ENCODE measurements at places on chromosomes 16 and 17.

DNA sequence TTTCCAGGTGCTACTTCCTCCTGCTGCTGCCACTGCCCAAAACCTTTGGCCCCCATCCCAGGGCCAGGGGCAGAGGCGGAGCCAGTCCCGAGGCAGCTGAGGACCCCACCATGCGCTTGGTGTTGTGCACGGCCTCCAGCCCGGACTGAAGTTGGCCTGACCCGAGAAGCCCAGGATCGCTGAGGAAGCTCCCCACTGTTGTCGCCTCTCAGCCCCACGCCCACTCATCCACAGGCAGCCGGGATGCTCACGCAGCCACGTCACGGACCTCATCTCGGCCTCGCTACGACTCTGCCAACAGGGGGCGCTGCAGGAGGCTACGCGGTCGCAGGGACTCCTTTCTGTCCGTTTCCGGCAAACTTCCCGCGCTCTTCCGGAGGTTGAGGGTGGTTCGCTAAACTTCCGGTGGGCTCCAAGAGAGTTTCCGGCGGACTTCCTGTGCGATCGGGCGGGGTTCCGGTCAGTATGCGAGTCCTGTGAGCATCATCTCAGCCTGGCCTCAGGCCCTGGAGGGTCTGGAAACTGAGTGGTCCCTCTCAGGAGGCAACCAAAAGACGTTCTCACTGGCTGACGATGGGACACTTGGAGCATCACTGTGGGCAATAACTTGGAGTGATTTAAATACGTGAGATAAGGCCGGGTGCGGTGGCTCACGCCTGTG, 12.4 kb downstream of the ZG16B start:
- peak; percentile 51 for DNase-seq

DNA sequence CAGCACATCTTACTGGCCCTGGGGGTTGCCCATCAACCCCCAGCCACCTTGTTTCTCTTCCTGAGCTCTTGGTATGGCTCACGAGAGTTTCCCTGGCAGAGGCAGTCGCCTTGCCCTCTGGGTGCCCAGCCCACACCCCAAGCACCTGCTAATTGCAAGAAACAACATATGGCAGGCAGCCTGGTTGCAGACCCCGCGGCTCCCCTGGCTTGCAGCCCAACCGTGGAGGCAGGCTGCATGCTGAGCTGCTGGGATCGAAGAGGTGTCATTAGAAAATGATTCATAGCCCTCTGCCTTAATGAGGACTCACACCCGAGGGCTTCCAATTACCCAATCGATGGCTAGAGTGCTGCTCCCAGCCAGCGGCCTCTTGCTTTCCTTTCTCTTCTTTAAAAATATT, 115.7 kb downstream of the TMEM114 start:
- no peak for DNase-seq

DNA sequence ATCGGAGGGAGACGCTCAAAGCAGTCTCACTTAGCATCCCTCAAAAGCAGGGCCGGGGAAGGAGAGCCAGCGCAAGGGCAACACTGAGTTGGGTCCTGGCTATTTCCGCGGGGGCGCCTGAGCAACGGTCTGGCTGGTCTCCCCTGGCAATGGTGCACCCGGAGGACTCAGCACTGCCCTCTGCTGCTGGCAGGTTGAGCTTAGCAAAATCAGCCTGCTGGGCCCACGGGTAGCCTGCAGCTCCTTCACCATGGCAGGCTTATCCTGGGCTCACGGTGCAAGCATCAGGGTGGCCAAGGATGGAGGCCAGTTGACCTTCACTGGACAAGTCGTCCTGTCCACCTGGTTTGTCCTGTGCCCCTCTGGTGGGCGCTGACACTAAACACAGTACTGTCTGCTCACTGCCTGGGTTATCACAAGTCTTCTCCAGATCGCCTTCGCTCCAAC, 14.4 kb upstream of the ALDH3A1 start:
- DNase-seq, result peak; percentile 23

DNA sequence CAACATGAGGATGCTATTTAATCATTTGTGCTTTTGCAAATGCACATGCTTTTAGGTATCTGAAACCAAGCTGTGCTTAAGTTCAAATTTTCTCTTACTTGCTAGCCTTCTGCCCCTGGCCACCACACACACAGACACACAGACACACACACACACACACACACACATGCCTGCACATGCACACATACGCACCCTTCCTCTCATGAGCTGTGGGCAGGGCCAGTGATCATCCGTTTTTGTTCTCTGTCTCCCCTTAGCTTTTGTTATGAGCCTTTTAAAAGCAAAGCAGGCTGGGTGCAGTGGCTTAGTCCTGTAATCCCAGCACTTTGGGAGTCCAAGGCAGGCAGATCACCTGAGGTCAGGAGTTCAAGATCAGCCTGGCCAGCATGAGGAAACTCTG, 34.2 kb downstream of the CD300LF start:
- DNase-seq, result no peak

GRCh38 chr17:20235747-20236146, 226.6 kb downstream of the SPECC1 start:
- DNase-seq, result no peak

GRCh38 chr17:68498479-68499326, 13.5 kb upstream of the PRKAR1A start:
- no peak for DNase-seq

DNA sequence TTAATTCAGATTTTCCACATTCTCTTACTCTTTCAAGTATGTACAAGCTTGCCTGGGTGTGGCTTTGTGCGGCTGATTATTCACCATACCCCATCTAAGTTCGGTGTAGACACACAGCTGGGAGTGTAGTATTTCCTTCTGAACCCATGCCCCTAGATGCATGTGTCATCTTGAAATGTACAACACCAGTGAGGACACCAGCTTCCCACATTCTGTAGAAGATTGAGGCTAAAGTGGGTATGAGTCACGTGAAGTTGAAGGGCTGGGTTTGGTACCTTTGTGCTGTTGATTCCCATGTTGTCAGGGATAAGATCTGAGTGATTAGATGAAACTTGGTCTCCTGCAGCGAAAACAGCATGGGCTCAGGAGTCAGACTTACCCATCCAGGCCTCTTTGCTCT, 14.6 kb upstream of the DHX8 start:
- no peak for DNase-seq
